ENCODE measurements at places on chromosomes 6 and 20.

DNA sequence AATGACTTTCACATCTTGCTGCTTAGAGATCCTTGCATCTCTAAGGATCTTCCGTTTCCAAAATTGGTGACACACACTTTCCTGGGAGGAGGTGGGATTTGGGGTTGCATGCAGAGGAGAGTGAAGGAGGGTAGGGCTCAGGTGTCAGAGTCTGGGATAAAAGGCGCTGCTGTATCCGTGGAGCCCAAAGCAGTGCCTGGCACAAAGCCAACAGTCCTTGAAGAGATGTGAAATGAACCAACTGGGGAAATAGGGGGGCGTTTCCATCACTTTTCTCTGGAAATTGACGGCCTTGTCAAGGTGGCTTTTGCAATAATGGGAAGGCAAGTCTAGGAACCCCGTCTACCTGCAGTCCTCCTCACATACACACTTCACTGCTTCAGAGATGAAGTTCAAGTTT lies 59.5 kb upstream of the NELFCD start:
- DNase-seq: no peak

GRCh38 chr20:54084727-54085388 lies 14.5 kb upstream of the BCAS1 start:
- DNase-seq: no peak

DNA sequence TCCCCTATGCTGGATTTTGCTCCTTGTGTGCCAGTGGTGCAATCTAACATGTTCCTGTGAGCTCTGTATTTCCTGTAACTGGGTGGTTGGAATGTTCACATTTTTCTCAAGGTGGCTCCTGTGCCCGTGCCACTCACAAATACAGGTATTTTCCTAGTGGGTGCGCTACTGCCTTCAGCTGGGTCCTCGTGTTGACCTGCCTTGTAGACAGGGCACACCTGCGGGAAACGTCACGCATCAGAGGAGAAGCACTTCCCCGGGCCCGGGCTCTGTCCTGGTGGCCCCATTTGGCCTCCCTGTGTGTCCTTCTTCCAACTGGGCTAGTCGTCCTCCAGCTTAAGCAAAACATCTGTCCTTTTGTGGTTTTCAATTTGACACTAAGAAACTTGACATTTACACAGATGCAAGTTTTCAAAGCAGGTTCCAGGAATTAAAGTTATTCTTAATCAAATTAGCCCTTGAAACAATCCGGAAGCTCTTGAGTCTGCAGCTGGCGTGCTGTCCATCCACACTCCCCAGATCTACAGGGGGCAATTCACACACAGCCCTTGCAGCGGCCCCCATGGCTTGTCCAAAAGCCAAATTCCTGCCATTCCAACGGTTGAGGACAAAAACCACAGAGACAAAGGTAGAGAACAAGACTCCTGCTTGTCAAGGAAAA lies 275.1 kb downstream of the CDC5L start:
- no peak for DNase-seq

DNA sequence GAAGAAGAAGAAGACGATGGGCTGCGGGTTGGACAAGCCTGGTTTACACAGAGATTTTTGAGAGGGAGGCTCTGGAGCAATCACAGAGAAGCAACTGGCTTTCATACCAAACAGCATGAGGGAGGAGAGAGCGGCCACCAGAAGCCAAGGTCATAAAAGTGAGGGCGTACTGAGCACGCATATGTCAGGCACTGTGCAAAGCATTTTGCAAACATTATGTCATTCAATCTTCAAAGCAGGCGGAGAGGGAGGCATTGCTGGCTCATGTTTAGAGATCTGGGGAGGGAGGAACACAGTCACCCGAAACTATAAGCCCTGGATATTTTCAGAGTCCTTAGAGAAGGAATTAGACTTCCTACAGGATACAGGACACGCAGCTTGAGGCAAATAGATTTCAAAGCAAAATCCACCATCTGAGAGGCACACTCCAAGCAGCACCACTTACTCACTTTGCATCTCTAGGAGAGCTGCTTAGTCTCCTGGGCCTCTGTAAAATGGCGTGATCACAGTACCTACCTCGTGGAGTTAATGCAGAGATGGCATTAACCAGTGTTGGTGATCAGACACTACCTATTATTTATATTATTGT lies 24.6 kb downstream of the RAMACL start:
- DNase-seq: no peak

DNA sequence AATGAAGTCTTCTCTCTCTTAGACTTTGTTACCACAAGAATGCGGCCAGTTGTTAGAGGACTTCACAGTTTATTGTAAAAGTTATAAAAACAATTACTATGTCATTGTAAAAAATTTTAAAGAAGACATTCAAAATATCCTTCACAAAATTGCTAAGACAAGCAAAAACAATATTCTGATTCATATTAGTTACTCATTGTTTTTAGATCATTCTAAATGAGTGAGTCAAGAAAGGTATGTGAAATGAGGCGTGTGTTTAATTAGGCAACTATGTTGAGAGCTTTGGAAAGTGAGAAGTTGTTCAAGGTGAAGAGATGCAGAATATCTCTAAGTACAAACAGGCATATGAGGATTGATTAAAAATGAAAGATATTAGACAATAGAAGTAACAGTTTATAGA lies 875.3 kb downstream of the EYS start:
- no peak for DNase-seq

Data from stimulated activated CD4-positive, alpha-beta T cell treated with anti-CD3 and anti-CD28 coated beads, Interleukin-4, amount 100 ng/mL, for 24 hours (primary cell).